PC-3 (cell line): ENCODE measurements at places on chromosomes 3 and 15.
A peak's percentile ranks its signal among the peaks of the same experiment; 100 is the strongest.

GRCh38 chr3:10804183-10804648, 11.8 kb upstream of the SLC6A11 start:
- DNase-seq = peak; percentile 99

DNA sequence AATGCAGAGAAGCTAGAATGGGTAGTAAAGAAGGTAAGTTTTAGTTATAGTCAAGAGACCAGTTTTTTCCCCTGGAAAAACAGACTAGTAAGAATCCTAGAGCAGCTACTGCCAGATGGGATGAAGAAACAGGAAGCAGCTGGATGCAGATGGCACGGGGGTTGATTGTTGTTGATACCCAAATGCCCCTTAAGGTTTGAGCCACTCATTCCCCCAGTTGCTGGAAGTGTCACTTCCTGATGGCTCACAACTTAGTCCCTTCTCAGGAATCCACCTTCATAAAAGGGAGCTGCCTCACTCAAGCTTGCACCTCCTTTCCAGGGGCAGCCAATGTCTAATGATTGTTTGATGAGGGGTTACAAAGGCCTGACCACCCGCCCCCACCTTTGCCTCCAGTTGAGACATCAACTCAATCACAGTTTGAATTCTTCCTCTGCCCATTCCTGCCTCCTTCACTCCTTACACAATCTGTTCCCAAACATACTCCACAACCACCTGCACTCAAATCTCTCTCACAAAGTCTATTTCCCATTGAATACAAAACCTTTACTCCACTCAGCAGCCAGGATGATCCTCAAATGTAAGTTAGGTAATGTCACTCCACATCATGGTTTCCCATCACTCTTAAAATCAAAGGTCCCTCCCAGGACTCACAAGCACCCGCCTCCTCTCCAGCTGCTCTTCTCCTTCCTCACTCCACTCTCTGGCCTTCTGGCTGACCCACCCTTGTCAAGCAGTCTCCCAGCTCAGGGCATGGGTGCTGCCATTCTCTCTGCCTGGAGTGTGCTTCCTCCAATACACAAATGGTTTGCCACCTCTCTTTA, 450.1 kb upstream of the THBS1 start:
- peak; percentile 64 for DNase-seq

- DNase-seq = no peak
Measured at GRCh38 chr3:126850370-126851085, 132.4 kb upstream of the PLXNA1 start.

- no peak for DNase-seq
Measured at GRCh38 chr3:139476348-139476747, at the start of gene RBP2. TSS of gene RBP2 (minus strand) at chr3:139476516. CDS start at chr3:139476459, 57 bp downstream.

GRCh38 chr3:147157631-147158030, 248.7 kb downstream of the ZIC4 start:
- DNase-seq = no peak

- no peak for DNase-seq
Measured at GRCh38 chr15:65987100-65987499, 117.8 kb downstream of the RAB11A start.

- no peak for DNase-seq
Measured at GRCh38 chr15:39018966-39019365, 454.4 kb upstream of the RASGRP1 start.

GRCh38 chr3:50390508-50391224, 31.3 kb upstream of the TMEM115 start:
- DNase-seq = no peak

GRCh38 chr3:41331041-41331440, 131.7 kb downstream of the CTNNB1 start:
- no peak for DNase-seq

GRCh38 chr3:190426806-190427507, 22.7 kb downstream of the TMEM207 start:
- no peak for DNase-seq

DNA sequence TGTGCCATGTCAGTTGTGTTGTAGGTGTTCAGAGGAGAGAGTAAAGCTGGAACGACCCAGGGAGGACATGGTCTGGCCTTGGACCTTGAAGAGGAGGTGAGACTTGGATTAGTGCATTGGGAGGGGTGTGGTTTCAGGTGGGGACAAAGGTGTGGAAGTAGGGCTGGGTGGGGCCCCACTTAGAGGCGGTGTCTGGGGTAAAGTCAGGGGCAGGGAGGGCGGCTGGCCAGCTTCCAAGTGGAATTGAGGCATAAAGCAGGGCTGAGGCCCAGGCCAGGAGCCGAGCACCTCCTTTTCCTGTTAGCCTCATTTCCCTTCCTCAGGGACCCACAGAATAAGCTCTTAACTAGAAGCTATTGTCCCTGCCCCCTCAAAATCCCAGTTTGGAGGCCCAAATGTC, 36.2 kb upstream of the FLNB start:
- DNase-seq = peak; percentile 67

- no peak for DNase-seq
Measured at GRCh38 chr3:37170060-37170459, 4.3 kb downstream of the LRRFIP2 start.

DNA sequence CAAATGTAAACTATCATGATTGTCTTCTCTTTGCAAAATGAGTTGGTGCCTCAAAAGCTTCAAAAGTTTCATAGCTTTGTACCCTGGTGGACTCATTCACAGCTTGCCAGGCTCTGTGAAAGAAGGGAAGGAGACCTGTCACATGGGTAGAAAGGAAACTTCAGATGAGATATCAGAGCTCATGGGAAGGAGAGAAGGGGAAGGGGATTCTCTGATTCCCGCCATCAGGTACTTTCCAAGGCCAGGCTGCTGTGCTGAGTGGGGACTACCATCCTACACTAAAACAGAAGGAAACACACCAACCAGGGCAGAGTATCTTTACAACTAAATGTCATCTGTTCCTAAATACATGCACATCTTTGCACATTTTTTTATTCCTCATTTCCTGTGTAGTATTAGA, 9.2 kb downstream of the ILDR1 start:
- DNase-seq = no peak

GRCh38 chr3:130686833-130687232, 59.8 kb downstream of the PIK3R4 start:
- DNase-seq = no peak

GRCh38 chr3:171239757-171240503, 213.4 kb upstream of the SLC2A2 start:
- DNase-seq = no peak

DNA sequence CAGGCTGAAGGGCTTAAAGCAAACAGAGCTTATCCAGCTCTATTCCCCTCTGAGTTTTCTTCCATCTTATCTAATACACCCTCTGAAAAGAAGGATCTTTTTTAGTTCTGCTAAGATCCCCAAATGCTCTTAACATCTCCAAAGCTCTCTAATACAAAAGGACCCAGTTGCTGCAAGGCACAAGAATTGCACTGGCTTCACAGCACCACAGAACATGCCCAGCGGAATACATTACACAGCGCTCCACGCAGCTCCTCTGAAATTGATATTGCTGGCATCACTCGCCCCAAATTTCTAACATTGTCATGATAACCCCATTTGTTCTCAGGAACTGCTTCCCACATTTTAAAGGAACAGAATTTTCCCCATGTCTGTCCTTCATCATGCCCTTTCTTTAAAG, 210.1 kb downstream of the RORA start:
- DNase-seq = no peak
